Astrocyte of the spinal cord (primary cell): ENCODE measurements at places on chromosomes 4 and X.

- DNase-seq, result no peak
Measured at GRCh38 chrX:69238887-69239231, 73.6 kb upstream of the PJA1 start.

DNA sequence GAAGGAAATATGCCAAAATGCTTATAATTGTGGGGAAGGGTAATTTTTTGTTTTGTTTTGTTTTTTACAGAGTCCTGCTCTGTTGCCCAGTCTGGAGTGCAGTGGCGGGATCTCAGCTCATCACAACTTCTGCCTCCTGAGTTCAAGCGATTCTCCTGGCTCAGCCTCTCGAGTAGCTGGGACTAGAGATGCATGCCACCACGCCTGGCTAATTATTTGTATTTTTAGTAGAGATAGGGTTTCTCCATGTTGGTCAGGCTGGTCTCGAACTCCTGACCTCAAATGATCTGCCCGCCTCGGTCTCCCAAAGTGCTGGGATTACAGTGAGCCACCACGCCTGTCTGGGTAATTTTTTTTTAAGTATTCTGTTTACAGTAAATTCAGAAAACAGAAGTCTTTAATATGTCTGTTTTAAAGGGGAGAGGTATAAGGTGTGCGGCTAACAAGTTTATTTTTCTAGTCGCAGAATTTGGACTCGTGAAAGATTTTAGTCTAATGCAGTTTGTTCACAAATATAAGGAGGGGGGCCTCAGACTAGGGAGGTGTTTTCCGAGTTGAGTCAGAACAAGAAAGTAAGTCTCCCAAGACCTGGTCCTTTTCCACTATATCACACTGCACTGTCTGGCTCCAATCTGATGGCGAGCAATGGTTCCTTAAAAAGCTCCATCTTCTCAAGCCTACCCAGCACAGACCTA is 1.5 kb downstream of the ACSL1 start:
- DNase-seq, result no peak

GRCh38 chr4:56310401-56311125 is 76.7 kb downstream of the AASDH start:
- DNase-seq, result no peak

DNA sequence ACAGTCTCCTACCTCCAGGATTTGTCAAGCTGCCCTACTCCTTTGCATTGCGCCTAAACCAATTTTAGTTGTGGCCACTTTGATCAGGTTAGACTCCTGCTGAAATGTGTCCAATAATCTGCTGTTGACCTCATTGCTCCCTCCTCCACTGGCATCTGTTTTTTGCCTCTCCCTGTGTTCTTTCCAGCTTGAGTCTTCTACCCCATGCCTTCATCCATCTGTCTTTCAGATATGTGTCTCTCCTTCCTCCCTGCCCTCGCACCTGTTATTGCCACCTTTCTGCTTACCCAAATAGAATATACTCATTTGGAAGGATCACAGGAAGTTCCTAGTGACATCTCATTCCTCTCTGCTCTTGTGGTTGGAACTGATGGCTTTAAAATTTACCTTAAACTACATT is 366.6 kb upstream of the CLNK start:
- DNase-seq, result no peak

- peak; percentile 91 for DNase-seq
Measured at GRCh38 chr4:67885762-67886161, 2.0 kb upstream of the TMPRSS11D start.

DNA sequence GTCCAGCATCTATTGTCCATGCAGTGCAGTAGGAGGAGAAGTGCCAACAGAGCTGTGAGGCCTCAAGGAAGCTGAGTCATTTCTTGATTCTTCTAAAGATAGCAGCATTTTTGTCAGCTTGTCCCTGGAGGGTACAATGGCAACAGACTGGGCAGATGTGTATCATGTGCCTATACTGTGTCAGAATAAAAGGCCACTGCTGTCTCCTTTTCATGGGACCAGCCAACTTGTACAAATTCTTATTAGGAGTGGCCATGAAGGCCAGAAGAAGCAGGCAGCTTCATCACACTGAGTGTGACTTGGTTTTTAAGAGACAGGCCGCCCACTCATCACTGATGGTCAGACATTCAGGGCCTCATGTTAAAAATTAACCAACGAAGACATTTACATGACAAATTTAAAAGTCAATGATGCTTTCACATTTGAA is 185.0 kb upstream of the FAM241A start:
- DNase-seq, result peak; percentile 19

GRCh38 chrX:15416133-15416993 is 32.1 kb upstream of the VEGFD start:
- no peak for DNase-seq

DNA sequence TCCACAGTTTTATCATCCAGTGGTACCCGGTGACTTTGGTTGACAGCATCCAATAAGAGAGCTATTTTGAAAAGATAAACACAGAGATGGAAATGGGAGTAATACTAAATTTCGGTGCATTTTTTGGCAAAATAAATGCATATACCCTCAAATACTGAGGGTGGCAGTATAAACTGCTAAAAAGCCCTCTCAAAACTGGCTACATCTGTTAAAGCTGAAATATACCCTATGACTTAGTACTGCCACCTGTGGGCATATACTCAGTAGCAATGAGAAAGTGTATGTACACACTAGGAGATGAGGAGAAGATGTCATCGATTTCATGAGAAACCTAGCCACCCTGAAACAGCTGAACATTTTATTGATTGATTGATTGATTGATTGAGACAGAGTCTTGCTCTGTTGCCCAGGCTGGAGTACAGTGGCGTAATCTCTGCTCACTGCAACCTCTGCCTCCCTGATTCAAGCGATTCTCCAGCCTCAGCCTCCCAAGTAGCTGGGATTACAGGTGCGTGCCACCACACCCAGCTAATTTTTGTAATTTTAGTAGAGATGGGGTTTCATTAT is 12.2 kb upstream of the TMEM128 start:
- peak; percentile 67 for DNase-seq

DNA sequence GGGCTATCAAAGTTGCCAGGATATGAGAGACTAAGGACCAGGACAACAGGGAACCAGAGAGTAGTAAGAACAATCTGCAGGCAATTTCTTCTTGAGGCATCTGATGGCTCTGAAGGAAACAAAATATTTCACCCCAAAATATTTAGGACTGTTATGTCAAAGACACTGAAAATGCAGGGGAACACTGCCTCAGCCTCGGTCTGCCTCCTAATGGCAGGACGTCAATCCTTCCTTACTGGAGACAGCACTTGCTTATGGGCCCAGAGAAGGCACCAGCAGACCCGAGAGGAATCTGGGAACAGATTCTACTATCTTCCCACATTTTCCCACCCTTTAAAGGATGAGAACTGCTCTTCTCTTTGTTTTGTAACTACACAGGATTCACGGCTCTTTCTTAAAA is 23.3 kb downstream of the RNF150 start:
- no peak for DNase-seq

- DNase-seq, result no peak
Measured at GRCh38 chr4:146415829-146416228, 105.9 kb downstream of the SLC10A7 start.

GRCh38 chr4:2537011-2537830 is 774 bp downstream of the FAM193A start:
- peak; percentile 32 for DNase-seq

- peak; percentile 48 for DNase-seq
Measured at GRCh38 chr4:41257257-41257901, 651 bp downstream of the UCHL1 start.

- no peak for DNase-seq
Measured at GRCh38 chrX:20060961-20061748, 55.6 kb downstream of the MAP7D2 start.

DNA sequence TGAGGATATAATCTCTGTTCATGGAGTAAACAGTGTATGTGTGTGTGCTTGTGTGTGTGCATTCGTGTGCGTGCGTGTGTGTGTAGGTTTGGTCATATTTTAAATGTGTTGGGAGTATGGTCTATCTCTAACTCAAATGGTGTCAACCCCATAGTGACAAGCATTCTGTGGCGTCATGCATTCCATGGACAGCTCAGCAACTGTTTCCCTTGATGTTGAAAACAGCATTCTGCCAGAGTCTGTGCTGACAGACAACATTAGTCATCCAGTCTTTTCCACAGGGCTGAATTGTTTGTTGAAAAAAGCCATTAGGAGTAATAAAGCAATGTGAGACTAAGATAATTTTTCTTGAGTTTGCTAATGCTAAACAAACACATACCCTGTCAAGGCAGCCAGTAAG is 706.6 kb downstream of the PCDH19 start:
- no peak for DNase-seq

- DNase-seq, result no peak
Measured at GRCh38 chrX:153564047-153564606, 34.8 kb downstream of the CCNQ start.

- DNase-seq, result no peak
Measured at GRCh38 chrX:104253567-104254441, 929 bp downstream of the ESX1 start.

- DNase-seq, result peak; percentile 87
Measured at GRCh38 chr4:144591401-144591800, 54.6 kb upstream of the HHIP start.

DNA sequence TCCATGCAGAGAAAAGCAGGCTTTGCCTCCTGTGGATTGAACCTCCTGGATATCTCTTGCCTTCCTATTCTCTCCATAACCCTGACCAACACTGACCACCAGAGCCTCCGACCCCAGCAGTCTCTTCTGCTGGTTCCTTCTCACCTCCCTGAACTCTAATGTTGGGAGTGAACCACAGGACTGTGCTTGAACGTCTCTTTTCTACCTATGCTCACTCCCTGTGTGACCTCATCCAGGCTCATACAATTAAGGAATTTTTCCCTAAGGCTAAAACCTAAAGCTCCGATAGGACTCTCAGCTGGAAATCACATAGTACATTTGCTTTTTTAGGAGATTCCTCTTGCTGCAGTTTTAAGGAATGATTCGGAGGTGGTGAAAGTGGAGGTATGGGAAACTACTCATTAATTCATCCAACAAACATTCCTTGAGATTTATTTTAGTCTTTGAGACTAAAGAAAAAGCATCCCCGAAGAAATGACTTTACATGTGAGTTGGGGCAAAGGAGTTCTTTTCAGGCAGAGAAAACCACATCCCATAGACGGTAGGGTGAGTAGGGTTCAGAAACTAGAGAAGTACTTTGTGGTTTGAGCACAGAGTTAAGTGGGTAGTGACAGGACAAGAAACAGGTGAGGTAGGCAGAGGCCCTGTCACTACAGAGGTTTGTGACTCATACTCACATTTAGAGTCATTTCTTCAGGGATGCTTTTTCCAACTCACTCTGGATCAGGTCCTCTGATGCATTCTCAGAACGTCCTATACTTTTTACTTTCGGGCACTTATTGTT is 30.8 kb downstream of the NDNF start:
- DNase-seq, result no peak

- DNase-seq, result no peak
Measured at GRCh38 chr4:102608190-102608589, 107.0 kb downstream of the NFKB1 start.

- no peak for DNase-seq
Measured at GRCh38 chrX:32370456-32371205, 840.7 kb downstream of the DMD start.

GRCh38 chr4:150255610-150256224 is 177.5 kb downstream of the DCLK2 start:
- no peak for DNase-seq

GRCh38 chr4:63211776-63212479 is 1197.3 kb downstream of the TECRL start:
- no peak for DNase-seq

DNA sequence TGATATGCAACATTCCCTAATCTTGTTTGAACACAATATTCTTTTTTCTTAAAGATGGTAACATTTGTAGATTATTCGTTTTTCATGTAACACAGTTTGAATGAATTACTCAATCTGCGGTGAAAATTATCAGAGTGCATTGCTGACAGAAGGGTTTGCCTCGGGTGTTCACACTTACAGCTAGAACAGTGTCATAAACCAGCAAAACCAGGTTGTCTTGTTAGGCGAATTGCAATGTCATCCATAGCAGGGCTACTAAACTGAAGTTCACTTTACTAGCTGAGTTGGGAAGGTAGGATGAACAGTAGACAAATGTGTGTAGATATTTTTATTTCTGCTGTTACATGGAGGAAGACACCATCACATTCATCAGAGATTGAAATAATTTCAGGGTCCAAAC is 98.9 kb downstream of the SLC39A8 start:
- DNase-seq, result no peak

DNA sequence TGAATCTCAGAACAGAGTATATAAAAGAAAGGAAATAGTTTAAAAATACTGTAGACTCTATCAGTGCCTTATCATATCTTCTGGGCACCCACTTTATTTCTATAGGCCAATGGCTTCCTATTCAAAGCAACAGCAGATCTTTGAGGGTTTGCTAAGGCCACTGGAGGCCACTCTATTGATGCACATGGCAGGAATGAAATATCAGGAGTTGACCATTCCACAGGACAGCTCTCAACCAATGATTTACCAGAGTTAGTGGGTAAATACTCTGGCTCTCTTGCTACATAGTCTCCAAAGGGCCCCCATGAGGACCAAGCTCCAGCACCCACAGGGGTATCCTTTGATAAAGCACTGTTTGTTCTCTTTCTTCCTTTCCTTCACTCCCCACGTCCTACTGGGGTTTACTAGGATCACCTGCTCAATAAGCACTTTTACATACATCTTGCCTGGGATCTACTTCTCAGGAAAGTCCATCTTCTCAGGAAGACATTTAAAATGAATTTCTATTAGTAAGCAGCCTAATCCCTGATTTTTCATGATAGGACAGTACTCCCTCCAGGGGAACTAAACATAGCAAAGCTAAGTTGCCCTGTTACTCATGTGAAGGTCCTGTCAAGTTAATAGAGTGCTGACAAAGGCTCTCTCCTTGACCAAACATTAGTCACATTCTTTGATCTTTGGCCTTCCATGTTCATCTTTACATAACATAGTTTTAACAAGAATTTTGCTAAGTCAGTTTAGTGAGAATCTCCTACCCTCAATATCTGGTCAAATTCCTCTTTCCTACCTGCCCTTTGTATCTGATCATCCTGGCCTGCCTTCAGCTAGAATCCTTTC is 459.7 kb downstream of the GRXCR1 start:
- no peak for DNase-seq

- DNase-seq, result no peak
Measured at GRCh38 chrX:44101281-44101680, 128.1 kb upstream of the NDP start.

DNA sequence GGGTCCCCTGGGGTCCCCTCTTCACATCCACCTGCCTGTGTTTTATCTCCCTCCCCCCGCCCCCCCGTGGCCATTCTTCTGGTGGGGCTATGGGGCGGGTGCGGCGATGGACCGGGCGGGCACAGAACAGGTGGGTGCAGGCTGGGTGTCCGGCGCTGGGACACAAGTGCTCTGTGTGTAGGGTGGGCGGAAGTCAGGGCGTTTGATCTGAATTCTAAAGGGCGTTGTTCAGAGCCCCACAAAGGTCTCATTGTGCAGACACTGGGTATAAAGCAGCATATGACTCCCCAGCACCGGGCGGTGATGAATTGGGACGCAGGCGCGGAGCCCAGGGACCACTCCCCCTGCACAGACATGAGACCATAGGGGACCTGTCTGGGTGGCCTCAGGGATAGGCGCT is at the start of gene GJB1:
GJB1 (plus strand) TSS at position 296 of the 400 bp plus-strand sequence. CDS start 484 bp downstream, outside the sequence.
- no peak for DNase-seq

GRCh38 chr4:166527500-166527899 is 654.5 kb downstream of the TLL1 start:
- DNase-seq, result peak; percentile 82
